ENCODE measurements at places on chromosomes 4 and X. TPM values are rescaled to one million over a fixed set of nuclear protein-coding genes. Genes with fewer than 3 reads are reported as not detected.

DNA sequence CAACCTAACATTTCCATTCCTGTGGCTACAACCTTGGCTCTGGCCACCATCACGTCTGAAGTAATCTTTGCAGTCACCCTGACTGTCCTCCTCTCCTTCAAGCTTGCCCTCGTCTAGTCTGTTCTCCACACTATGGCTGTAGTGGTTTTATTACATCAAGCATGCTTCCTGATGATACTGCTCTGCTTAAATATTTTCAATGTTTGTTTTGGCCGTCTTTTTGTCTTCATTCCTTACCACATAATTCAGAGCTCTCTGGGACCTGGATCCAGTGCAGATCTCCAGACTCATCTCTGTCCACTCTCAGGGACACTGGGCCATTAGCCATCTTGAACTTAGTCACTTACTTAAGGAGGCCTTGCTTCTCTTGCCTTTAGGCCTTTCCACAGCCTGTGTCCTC, 27.7 kb upstream of the FREM3 start:
- no peak for DNase-seq

DNA sequence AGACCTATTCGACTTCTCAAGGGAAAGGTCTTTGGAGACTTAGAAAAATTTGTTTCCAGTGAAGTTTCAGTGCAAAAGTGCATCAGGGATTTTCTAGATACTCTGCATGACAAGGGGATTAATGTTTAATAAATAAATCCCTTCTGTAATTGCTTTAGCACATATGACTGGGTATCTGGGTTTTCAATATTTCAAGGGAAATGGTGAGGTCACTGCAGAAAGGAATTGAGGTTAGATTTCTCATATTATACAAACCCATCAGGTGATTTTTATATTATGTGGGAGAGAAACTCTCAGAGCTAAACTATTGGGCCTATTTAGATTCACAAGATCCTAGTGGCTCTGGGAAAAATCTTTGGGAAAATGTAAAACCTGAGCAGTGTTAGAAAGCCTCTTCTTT, 48.3 kb upstream of the SLC4A4 start:
- no peak for DNase-seq

GRCh38 chr4:60605646-60606354, 594.3 kb upstream of the ADGRL3 start:
- no peak for DNase-seq

DNA sequence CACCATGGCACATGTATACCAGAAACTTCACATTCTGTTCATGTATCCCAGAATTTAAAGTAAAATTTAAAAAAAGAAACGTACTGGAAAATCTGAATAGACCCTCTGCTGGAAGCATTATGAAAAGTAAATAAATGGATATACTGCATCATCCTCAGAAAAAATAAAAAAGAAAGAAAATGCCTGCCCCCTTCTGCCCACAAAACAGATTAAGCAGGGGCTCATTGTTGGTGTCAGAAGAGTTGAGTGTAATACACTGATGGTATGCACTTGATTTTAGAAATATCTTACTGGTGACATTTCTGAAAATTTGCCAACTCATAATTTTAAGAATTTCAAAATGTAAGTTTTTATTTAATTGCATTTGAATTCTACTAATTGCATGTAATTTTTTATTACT, 77.8 kb downstream of the LRP2BP start:
- no peak for DNase-seq

DNA sequence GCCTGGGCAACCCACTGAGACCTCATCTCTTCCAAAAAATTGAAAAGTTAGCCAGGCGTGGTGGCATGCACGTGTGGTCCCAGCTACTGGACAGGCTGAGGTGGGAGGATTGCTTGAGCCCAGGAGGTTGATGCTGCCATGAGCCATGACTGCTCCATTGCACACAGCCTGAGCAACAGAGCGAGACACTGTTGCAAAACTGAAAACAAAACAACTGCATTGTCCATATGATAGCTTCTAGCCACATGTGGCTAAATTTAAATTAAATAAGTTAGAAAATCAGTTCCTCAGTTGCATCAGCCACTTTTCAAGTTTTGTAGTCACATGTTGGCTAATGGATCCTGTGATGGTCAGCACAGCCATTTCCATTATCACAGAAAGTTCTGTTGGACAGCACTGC, 67.9 kb downstream of the GAB1 start:
- no peak for DNase-seq

- no peak for DNase-seq
These were observed 297.9 kb upstream of the LCORL start for GRCh38 chr4:18319431-18319830.

DNA sequence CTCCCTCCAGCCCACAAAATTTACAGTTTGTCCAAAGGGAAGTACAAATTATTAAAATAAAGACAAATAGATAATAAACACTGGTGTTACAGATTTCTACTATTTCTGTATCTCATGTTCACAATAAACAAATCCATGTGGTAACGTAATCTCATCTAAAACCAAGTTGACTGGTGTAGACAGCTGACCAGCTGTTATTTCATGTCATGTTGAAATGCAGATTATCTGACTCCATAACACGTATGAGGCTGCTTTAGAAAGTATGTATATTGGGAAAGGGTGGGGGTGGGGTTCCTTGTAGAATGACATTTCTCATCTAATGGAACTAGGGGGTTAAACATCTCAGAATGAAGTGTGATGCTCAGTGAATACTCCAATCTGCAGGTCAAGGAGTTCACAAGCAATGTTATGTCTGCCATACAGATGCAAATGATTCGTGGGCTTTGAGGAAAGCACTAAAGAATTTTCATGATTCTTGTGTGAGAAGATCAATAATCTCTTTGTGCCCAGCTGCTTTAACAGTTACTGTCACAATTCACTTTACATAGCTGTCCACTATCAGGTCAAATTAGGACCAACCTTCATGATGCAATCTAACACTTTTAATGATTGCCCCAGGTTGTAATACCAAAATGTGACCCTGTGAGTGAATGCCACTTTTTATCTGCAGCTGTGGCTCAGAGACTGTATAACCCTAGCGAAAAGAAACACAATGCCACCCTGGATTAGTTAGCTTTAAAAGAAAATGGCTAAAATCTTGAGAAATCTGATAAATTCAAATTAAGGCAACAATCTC, 114.0 kb downstream of the ENOX2 start:
- DNase-seq = no peak

GRCh38 chrX:9493936-9494335, 29.1 kb downstream of the TBL1X start:
- no peak for DNase-seq

The C1GALT1C1 gene
- 34.8 TPM for polyA plus RNA-seq

DNA sequence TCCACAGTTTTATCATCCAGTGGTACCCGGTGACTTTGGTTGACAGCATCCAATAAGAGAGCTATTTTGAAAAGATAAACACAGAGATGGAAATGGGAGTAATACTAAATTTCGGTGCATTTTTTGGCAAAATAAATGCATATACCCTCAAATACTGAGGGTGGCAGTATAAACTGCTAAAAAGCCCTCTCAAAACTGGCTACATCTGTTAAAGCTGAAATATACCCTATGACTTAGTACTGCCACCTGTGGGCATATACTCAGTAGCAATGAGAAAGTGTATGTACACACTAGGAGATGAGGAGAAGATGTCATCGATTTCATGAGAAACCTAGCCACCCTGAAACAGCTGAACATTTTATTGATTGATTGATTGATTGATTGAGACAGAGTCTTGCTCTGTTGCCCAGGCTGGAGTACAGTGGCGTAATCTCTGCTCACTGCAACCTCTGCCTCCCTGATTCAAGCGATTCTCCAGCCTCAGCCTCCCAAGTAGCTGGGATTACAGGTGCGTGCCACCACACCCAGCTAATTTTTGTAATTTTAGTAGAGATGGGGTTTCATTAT, 12.2 kb upstream of the TMEM128 start:
- no peak for DNase-seq

DNA sequence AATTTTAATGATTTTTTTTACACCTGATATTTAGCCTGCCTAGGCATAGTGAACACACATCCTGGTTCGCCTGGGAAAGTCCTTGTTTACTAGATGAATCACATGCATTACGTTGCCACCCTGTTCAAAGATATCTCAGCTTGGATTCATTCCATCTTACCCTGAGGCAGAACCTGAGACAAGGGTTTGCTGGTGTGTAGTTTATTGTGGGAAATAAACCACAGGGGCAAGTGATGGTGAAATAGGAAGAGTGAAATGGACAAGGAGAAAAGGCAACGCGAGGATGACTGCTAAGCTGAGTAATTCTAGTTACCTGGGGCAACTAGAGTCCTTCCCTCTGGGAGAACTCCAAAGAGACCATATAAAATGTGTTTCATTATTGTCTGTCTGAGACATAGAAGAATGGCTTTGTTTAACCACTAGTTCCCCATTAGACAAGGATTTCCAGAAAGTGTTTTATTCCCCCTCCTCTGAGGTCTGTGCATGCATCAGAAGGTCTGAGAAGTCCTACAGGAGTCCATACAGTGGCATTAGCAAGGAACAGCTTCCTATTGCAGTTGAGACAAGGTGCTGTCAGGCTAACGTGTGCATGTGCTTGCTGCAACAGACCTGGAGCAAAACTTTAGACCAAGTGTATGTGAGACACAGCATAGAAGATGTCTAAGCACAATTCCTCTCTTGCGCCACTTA, 797.3 kb upstream of the FRG1 start:
- no peak for DNase-seq

The HPSE gene
- polyA plus RNA-seq = 1.3 TPM

- DNase-seq = no peak
These were observed 39.3 kb upstream of the WNK3 start for GRCh38 chrX:54397113-54397512.

Data from right renal pelvis (tissue), 4 donors.